ENCODE measurements at places on chromosomes 2 and 18.

DNA sequence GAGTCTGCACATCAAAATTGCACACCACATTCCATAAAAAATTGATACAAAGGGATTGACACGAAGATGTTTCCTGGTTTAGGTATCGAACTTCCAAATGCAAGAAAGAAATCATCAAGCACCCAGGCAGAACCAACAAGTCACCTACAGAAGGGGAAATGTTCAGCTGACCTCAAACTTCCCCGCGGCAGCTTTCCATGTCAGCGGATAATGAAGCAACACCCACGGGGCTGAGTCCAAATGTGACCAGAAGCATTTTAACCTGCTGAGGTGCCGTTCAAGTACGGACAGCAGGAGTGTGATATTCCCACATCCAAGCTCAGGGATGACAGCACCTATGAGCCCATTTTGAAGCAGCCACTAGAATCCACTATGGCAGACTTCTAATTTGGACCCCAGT, 124.9 kb downstream of the GALNT14 start:
- DNase-seq, result no peak

DNA sequence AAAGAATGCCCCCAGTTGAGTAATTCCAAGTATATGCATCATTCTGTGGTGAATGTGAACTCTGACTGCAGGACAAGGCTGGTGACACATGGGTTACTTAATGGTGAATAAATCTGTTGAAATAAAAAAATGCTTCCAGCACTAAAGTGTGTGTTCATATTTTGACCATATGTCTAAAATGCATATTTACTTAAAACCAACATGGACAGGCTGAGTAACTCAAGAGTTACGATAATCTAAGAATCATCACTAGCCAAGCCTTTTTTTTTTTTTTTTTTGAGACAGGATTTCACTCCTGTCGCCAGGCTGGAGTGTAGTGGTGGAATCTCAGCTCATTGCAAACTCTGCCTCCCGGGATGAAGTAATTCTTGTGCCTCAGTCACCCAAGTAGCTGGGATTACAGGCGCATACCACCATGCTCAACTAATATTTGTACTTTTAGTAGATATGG, 47.1 kb upstream of the CCBE1 start:
- no peak for DNase-seq

- no peak for DNase-seq
Measured at GRCh38 chr18:68340606-68341005, 374.3 kb downstream of the TMX3 start.

- DNase-seq, result no peak
Measured at GRCh38 chr2:108325756-108326155, 37.1 kb downstream of the SULT1C2 start.

DNA sequence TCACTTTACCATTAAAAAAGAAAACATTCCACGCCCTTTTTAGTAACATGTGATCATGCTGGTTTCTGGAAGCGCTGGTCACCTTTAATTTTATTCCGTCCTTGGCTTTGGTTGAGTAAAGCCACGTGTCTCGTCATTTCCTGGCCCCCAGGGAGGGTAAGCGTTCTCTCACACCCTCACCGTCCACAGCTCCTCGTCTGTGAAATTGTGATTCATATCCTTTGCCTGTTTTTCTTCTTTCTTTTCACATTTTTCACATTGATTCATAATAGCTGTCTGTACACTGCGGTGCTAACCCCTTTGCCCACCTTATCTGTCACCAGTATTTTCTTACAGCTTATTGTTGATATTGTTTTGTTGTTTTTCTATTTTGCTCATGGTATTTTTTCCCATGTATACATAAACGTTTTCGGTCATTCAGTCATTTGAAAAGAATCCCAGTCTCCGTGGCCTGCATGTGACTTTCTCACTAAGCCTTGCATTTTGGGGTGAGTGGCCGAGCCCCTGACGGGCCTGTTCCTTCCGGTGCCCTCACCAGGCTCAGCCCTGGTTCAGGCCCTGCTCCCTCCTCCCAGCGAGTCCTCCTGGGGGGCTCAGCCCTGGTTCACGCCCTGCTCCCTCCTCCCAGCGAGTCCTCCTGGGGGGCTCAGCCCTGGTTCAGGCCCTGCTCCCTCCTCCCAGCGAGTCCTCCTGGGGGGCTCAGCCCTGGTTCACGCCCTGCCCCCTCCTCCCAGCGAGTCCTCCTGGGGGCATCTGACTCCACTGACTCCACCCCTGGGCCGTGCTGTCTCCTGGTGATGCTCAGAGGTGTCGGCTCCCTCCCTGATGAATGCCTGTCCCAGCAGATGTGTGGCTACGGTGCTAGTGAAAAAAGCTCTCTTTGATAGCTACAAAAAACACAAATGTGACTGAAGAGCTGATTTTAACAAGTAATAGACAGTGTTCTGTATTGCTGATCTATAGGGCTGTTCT, 249.7 kb upstream of the PXDN start:
- no peak for DNase-seq

All from activated T-cell treated with anti-CD3 and anti-CD28 coated beads, Interleukin-2, amount 50 U/mL, for 4 hours (primary cell).